ENCODE measurements at places on chromosomes 12 and 14.

GRCh38 chr14:96940009-96940408 is 142.8 kb downstream of the VRK1 start:
- no peak for DNase-seq

DNA sequence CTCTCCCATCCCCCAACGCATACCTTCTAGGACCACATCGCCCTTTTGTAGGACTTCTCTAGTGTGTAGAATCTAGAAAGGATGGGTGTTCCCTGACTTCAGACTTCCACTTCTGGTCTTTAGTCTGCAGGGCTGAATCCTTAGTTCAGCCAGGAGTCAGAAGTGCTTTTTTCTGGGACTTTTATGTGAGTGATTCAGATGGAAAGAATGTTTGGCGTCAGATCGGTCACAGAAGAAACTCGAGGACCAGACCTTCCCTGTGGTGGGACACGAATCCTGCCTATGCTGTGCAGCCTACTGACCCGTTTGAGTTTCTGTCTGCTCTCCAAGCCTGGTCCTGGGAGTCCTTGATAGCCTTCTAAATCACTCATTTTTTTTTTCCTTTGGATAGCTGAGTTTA is 165.4 kb upstream of the SSTR1 start:
- DNase-seq, result no peak

DNA sequence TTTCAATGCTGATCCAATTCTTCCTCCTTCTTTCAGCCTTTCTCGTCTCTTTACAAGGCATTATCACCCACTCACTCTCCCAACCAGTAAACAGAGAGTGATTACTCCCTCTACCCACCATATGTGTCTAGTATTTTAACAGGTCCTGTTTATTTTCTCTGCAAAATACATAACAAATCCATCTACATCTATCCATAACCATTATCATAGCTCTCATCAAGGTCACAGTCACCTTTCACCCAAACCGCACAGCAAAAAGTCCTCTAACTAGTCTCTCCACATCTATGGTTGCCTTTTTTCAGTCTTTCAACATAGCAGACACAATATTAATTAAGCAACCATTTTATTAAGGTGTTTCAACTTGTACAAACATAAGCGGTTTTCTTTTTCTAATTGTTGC is 21.9 kb upstream of the RERG start:
- no peak for DNase-seq

DNA sequence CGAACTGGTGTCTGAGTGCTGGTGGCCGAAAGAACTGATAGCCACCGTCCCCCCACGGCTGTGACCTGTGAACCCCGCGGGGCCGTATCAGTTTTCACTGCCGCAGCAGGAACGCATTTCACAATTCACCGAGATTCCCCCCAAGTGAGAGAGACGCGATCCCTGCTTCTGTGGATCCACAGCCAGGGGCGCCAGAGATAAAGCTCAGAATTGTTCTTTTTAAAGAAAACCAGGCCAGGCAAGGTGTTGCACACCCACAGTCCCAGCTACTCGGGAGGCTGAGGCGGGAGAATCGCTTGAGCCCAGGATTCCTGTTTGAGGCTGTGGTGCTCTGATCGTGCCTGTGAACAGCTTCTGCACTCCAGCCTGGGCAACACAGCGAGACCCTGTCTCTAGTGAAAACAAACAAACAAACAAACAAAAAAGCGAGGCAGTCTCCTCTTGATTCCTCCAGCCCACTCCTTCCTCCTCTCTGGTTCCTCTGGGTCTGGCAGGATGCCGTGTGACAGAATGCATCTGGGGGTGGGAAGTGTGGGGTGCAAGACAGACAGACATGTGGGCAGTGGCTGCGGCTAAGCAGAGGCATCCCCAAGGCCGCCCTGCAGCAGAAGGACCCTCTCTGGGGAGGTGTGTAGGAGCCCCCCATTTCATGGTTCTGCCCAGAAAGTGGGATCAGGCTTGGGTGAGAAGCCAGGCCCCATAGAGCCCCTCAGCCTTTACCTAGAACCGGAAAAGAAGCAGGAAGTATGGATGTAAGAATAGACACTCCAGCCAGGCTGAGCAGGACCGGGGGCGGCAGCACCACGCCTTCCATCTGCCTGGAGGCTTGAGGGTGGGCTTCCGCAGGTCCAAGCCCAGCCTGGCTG is 39.2 kb upstream of the PPP1R13B start:
- DNase-seq, result no peak

GRCh38 chr14:54658836-54659235 is 91.9 kb downstream of the SAMD4A start:
- DNase-seq, result no peak

- DNase-seq, result no peak
Measured at GRCh38 chr12:123941624-123942237, 30.9 kb downstream of the CCDC92 start.

GRCh38 chr12:131894981-131895639 is 688 bp downstream of the ULK1 start:
- no peak for DNase-seq

DNA sequence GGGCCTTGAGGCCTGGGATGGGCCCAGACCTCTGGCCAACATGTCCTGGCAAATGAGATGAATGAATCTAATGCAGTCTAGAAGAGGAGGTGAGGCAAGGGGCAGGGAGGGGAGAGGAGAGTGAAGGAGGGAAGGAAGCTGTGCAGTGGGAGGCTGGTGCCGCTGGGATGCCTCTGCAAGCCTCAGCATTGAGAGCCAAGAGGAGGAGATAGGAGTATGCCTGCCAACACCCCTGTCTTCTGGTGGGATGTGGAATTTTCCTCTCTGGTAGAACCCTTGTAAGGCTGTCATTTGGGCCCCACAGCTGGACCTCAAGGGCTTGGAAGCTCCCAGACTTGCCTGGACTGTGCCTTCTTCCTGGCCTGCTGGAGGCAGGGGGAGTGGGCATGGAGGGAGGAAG is 21.9 kb downstream of the KRT80 start:
- DNase-seq, result no peak

- DNase-seq, result no peak
Measured at GRCh38 chr12:19970116-19970515, 398.2 kb upstream of the PDE3A start.

DNA sequence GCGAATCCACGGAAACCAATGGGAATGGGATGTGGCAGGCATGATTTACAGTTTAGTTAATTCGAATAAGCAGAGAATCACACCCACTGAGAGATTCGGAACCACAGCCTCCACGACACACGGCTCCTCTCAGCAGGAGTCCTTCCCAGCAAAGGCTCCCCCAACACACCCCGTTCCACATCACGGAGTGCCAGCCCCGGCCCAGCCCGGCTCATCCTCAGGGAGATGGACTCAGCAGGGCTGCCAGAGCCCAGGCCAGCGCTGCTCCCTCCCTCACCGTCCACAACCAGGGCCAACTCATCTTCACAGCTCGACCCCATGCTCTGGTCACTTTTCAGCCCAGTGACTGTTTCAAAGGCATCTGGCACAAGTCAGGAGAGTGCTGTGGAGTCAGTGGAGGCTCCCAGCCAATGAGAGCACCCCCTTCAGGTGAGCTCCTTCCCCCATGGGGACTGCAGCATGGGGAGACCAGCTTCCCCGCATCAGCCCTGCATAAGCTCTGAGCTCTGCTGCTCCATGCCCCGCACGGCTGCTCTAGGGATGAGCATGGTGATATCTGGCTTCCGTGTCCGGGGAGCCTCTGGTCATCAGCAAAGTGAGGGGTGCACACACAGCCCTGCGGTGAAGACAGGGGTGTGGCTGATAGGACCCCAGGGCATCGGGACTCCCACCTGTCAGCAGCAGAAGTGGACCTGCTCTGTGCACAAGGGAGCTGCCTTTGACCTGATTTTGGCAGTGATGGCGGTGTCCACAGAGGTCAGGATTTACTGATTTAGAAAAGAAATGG is 238.8 kb upstream of the SFSWAP start:
- no peak for DNase-seq

DNA sequence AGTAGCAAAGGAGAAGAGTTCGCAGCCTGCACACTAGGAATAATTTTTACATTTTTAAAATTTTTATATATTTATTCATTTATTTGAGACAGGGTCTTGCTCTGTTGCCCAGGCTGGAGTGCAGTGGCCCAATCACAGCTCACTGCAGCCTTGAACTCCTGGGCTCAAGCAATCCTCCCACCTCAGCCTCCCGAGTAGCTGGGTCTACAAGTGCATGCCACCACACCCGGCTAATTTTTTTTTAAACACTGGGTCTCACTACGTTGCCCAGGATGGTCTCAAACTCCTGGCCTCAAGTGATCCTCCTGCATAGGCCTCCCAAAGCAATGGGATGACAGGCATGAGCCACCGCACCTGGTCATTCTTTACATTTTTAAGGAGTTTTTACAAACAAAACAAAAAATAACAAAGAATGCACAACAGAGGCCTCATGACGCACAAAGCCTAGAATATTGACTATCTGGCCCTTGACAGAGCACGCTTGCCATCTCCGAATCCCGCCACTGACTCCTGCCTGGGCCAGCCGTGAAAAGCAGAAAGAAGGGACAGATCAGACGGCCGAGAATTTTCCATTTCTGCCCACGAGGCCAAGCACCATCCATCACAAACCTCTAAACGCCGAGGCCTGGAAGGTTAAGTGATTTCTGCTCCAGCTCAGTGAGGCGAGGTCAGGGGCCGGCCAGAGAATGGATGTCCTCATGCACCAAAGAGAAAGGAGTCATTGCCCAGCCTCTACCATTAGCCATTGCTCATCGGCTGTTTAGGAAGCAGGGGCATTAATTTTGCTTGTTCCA is 120.0 kb downstream of the SCARB1 start:
- no peak for DNase-seq

DNA sequence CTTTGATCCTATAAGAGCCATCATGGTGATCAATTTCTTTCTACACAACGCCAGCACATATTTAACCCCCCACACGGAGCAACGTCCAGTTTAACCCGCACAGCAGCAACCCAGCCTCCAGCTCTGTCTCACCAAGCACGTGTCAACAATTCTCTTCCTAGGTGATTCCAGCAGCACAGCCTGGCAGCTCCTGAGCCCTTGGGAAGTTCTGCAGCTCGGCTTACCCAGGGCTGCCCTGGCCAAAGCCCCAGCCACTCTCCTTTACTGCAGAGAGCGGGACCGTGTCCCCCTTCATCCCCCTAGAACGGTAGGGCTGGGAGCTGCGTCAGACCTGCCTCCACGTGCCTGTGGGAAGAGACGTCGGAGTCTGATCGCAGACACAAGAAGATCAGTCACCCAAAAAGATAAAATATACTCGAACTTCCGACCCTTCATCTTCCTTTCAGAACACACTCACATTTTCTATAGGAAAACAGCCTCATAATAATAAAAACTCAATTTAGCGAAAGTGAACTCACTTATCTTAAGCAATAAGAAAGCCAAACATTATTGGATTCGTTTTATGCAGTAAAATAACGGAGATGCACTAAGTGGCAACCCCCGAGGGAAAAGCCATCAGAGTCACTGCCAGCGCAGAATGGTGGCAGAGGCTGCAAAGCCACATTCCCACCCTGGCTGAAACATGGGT is 7.6 kb downstream of the TMEM121 start:
- no peak for DNase-seq

DNA sequence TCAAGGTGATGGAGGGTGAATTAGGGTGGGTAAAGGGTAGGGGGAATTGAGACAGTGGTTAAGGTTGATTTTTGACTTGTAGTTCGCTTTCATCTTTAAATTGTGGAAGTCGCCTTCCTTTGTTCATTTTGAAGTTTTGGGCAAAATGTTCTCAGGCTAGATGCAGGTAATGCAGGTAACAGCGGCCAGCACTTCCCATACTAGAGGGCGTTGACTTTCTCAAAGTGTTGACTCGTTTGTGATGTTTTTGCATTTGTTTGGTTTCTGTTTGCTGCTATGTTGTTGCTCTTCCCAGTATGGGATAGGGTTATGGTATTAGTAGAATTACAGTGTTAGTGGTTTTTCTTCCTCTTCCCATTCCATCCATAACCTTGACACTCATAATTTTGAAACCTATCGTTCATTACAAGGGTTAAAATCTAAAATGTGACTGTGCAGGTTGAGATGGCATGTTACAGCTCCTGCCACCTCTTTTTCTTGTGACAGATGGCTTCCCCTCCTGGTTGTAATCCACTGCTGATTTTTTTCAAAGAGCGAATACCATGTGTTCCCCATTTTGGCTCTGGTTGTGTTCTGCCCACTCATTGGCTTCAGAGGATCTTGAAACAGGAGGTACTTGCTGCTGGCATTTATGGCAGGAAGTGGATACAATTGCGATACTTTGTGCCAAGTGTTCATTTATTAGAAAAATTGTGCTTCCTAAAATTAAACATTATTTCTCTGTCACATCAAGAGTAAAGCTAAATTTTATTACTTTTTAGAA is 57.1 kb downstream of the ERC1 start:
- DNase-seq, result peak; percentile 97

GRCh38 chr14:82528016-82528415 is 994.4 kb upstream of the SEL1L start:
- peak; percentile 88 for DNase-seq

DNA sequence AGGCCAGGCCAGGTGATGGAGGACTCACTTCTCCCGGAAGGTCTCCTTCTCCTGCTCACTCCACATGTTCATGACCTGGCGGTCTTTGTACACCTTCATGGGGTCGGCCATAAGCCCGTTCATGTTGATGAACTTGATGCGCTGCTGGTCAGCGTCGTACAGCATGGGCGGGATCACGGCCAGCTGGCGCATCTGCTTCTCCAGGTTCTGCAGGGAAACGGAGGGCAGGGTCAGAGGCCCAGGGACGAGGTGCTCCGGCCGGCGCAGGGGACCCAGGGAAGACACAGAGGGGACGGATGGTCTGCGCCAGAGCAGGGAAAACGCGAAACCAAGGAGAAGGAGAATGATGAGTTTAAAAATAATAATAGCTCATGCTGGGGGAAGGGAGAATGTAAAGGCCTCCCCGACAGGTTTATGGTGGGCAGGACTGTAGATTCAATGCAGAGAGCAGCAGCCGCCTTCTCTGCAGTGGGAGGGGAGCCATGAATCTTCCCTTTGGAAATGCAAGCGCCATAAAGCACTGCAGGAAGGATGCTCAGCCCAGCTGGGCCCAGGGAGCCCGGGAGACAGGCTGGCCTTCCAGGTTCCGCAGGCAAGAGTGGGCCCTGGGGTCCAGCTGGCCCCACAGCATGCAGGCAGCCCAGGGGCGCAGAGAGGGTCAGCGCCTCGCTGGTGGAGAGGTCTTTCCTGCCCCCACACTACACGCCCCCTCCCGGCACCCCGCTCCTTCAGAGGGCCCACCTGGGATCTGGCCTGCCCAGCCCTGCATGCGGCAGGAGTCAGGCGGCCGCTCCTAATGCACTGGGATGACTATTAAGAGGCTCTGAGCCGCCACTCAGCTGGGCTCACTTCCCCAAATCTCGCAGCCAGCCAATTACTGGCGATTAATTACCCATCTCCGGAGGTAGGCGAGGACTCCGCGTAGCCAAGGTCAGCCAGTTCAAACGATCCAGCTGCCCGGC is 132.0 kb downstream of the RFLNA start:
- no peak for DNase-seq

GRCh38 chr14:104223101-104224041 is 85.0 kb downstream of the KIF26A start:
- DNase-seq, result peak; percentile 98

- no peak for DNase-seq
Measured at GRCh38 chr14:24958271-24958670, 91.7 kb downstream of the STXBP6 start.

- no peak for DNase-seq
Measured at GRCh38 chr12:11812241-11812585, 162.7 kb downstream of the ETV6 start.

- no peak for DNase-seq
Measured at GRCh38 chr12:54759751-54760150, 94.6 kb upstream of the MUCL1 start.

GRCh38 chr12:11949738-11950411 is 120.9 kb upstream of the BCL2L14 start:
- peak; percentile 98 for DNase-seq

- no peak for DNase-seq
Measured at GRCh38 chr14:87155856-87156488, 837.0 kb downstream of the GALC start.

All from NCI-H1694 treated with DMSO at 0.1 percent for 48 hours (cell line).